ENCODE measurements at places on chromosomes 4 and X. TPM values are rescaled to one million over a fixed set of nuclear protein-coding genes. Genes with fewer than 3 reads are reported as not detected.

CHM gene
- polyA plus RNA-seq: 10.4 TPM

ARSJ gene
- 2.3 TPM for polyA plus RNA-seq

DNA sequence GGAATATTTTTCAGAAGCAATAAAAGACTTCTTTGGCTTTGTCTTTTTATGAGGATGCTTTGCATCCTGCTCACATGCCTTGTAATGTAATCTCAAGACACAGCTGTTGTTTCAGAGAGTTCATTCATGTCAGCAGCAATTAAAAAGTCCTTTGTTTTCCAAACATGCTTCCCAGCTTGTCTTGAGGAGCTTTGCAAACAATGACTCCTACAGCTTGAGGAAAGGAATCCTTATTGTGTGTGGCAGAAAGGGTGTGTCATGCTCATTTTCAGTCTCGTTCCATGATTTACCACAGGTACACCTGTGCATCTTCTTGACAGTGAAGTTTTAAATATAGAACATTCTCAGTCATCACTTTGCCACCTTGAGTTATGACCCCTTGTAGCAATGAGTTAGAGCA, 139.2 kb upstream of the AADAT start:
- peak; percentile 56 for DNase-seq

SPANXA2 gene
- polyA plus RNA-seq: not detected

DNA sequence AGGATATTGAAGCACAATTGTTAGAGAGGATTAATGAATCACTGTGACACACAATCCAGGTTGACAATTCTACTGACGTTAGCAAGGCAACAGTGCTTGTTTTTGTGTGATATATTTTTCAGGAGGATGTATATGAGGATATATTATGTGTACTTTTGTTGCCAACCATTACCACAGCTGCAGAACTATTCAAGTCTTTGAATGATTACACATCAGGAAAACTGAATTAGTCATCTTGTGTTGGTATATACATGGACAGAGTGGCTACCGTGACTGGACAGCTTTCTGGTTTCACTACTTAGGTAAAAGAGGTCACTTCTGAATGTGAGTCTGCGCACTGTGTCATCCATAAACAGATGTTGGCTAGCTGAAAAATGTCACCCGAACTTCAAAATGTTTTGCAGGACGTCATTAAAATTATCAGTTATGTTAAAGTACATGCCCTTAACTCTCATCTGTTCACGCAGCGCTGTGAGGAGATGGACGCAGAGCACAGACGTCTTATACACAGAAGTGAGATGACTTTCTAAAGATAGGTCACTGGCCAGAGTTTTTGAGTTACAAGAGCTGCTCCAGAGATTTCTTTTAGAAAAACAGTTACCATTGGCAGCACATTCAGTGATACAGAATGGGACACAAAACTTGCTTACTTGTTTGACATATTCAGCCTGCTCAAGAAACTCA, 69.0 kb downstream of the MRPL1 start:
- peak; percentile 8 for DNase-seq

GRCh38 chrX:107522901-107523300, 73.4 kb downstream of the FRMPD3 start:
- DNase-seq: no peak

Measured in lung (tissue), 17 donors.